ENCODE measurements at places on chromosomes 7 and 10. TPM values are rescaled to one million over a fixed set of nuclear protein-coding genes. Genes with fewer than 3 reads are reported as not detected.

SMKR1 gene
- 2.7 TPM for total RNA-seq

TCTN3 gene
- 37.5 TPM for total RNA-seq

RELN gene
- total RNA-seq = 52.3 TPM

OGDH gene
- total RNA-seq = 204 TPM

LIPM gene
- total RNA-seq = not detected

SAMD8 gene
- 34.3 TPM for total RNA-seq

GIMAP7 gene
- total RNA-seq = 12.9 TPM

TMEM184A gene
- 0.44 TPM for total RNA-seq

SFXN2 gene
- total RNA-seq = 18.7 TPM

CRYGN gene
- total RNA-seq = 21.5 TPM
